ENCODE measurements at places on chromosomes 5 and 9.

GRCh38 chr9:264231-264630 lies 49.6 kb downstream of the DOCK8 start:
- DNase-seq: no peak

- no peak for DNase-seq
Measured at GRCh38 chr5:157859227-157859575, 256 bp upstream of the CLINT1 start.

DNA sequence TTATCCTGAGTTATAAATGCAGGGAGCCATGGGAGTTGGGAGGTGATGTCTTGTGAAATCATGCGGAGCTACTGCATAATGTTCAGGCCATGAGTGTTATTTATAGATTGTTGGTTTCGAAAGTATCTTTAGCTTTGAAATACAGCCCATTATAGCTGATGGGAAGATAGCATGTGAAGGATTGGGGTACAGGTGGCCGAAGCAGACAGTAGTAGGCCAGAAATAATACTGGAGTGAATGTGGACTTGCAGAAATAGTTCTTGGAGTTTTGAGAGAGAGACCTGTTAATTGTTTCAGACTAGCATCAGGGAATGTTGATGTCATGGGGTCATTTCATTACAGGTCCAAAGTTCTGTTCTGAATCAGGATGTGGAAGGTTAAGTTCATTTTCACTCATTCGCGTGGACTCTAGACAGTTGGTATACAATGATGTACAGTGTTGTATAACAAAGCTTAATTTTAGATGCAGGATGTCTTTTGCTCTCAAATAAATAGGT lies 3.8 kb downstream of the ATP6V1G1 start:
- DNase-seq: no peak

- DNase-seq: no peak
Measured at GRCh38 chr5:75671506-75671905, 45.7 kb downstream of the POC5 start.

DNA sequence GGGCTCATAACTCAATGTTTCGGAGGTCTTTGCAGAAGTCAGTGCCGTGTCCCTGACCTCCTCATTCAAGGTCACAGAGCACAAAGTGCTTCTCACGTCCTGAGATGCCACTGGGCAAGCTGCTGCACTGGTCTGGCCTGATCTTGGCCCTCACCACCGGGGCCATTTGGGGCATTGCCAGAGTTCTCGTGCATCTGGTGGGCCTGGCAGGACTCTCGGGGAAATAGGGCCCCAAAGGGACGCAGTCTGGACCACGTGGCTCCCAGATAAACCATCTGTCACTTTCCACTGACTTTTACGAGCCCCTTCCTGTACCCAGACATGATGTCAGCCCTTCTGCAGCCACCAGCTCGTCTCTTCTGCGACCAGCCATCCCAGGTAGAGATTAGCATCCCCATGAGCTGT lies 54.8 kb downstream of the HRH2 start:
- no peak for DNase-seq

- DNase-seq: no peak
Measured at GRCh38 chr9:134293031-134293521, 33.2 kb upstream of the RXRA start.

- no peak for DNase-seq
Measured at GRCh38 chr5:151614565-151614964, 23.4 kb upstream of the FAT2 start.

DNA sequence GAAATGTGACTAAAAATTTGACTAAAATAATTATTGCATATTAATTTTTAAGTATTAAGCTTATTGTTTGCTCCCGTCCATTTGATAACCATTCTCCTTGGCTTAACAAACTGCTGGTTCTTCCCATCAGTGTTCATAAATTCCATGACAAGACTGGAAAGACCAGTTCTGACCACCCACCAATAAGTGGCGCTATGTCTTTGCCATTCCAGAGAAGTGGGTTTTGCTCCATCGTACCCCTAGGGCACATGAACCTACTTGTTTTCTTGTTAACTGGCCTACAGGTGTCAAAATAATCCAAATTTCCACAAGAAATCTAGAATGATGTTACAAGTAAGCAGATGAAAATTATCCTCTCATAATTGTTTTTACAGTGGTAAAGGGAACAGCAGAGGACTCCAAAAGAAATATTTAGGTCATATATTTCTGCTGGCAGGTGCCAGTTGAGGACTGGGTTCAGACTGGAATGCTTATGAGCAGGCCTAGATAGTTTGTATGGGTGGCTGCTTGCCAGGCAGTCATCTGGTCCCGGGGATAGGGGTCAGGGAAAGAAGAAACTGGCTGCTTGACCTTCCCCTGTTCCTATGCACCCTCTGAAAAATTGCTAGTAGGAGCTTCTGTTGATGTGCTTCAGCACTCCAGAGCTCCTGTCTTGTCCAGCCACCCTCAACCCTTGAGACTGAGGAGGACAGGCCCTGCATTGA lies 283.1 kb upstream of the ADAMTSL1 start:
- no peak for DNase-seq

- no peak for DNase-seq
Measured at GRCh38 chr5:83701886-83702285, 18.8 kb downstream of the HAPLN1 start.

- DNase-seq: no peak
Measured at GRCh38 chr5:178371362-178372111, 138.9 kb upstream of the PHYKPL start.

- no peak for DNase-seq
Measured at GRCh38 chr5:175253597-175253996, 190.4 kb downstream of the DRD1 start.
